Fibroblast of skin of left quadriceps (primary cell): ENCODE measurements at places on chromosomes 2 and 18.
A peak's percentile ranks its signal among the peaks of the same experiment; 100 is the strongest.

GRCh38 chr2:101795033-101795432 is 97.5 kb downstream of the MAP4K4 start:
- DNase-seq: no peak

GRCh38 chr2:200185628-200186000 is 120.9 kb upstream of the SPATS2L start:
- DNase-seq: no peak

GRCh38 chr2:176854878-176855277 is 357.7 kb upstream of the HNRNPA3 start:
- no peak for DNase-seq

DNA sequence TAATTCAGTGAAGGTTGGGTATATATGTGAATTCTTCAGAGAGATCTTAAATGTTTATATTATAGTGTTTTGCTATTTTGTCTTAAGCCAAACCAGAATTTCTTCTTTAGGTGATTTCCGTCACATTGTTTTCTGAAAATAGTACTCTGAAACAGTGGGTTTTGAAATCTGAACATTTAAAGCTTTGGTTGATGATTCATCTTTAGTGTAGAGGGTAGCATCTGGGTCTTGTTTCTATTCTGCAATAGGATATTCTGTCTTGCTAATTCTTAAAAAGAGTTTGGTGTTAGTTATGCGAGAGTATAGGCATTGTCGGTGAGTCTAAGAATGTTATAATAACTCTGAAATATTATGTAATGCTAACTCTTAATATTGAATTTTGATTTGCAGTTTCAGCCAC is 69.6 kb upstream of the FAM237A start:
- no peak for DNase-seq

- DNase-seq: peak; percentile 68
These were observed 14.3 kb downstream of the SPTBN1 start for GRCh38 chr2:54470266-54470938.

DNA sequence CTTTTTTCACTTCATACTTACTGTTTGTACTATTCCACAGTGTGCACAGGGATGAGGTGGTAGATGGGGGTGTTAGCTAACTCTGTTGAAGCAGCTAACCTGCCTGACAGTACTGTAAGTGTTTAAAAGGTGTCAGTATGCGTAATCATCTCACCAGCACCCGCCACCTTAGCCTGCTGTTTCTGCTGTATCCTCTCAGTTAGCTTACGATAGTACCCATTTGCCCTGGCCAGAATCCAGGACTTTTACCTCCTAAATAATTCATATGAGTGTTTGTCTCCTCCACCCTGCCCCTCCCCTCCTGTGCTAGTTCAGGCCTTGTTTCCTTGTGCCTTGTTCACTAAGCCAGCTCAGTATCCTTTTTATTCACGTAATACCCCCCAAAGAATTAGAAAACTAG is 34.2 kb downstream of the TRAPPC12 start:
- no peak for DNase-seq

GRCh38 chr2:171149986-171150693 is 10.6 kb downstream of the TLK1 start:
- no peak for DNase-seq

GRCh38 chr2:43344868-43345373 is 118.5 kb upstream of the ZFP36L2 start:
- DNase-seq: no peak

DNA sequence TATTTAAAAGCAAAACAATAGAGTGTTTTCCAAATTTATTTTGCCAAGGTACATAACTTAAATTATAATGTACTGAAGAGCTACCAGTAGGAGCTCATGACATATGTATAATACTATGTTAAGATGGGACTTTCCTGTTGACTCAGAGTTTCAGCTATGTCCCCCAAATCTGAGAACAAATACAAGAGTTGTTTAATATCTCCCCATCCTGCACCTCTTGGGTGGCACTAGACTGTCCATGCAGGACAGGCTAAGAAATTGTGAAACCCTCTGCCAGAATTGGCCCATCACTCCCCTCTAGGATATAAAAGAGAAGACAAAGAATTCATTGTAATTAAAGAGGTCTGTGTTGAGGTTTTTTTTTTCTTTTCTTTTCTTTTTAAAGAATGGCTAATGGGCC is 21.7 kb upstream of the CTAGE1 start:
- no peak for DNase-seq

DNA sequence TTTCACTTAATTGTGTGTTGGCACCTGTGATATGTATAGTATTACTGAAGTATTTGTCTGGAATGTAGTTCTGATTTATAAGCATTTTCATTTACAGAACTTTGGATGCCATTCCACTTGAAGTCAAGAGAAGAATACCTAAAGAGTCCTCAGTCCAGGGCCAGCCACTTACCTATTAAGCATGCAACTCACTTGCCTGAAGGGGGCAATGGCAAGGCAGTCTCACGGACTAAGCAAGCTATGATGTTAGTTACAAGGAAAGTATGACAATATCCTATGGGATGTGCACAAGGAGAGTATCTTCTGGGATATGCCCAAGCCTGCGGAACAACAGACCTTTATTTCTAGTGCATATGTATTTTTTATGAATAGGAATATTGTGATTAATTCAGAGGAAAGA is 369.4 kb upstream of the GCFC2 start:
- DNase-seq: no peak

DNA sequence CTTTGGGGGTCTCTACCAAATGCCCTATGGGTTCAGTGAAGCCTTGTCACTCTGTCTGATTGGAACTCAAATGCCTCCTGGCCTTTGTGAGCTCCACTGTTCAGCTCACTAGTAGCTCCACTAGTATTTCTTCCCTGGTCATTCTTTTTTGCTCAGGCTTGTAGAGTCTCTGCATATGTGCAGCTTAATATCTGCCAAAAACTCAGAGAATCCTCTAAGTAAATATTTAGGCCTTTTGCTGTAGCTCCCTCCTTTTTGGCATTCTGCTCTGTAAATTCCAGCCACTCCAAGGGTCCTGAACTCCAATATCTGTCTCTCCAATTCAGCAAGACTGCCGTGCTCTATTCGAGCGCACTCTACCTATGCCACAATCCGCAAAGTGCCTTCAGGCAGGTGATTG is 146.5 kb downstream of the MAIP1 start:
- no peak for DNase-seq

DNA sequence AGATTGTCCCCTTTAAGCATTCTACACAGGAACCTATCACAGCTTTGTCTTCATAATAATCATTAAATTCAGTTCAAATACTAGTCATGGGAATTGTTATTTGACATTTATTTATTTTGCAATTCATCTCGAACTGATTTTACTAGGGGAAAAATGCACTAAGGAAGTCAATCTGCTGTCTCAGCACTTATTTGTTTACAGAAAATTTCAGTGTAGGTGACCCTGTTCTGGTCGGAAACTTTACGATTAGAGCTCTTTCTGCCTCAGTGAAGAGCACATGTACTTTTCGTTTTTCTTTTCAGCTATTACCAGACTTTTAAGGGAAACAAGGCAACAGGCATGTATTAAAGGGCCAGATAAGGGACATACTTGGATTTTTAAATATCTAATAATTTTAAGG is 1405.7 kb upstream of the ZEB2 start:
- DNase-seq: no peak
